GM13977 (cell line): ENCODE measurements at places on chromosomes 5 and 9.
A peak's percentile ranks its signal among the peaks of the same experiment; 100 is the strongest.

- DNase-seq = no peak
Measured at GRCh38 chr5:144141585-144141984, 28.9 kb downstream of the YIPF5 start.

GRCh38 chr9:16398691-16399090, 471.8 kb downstream of the BNC2 start:
- no peak for DNase-seq

DNA sequence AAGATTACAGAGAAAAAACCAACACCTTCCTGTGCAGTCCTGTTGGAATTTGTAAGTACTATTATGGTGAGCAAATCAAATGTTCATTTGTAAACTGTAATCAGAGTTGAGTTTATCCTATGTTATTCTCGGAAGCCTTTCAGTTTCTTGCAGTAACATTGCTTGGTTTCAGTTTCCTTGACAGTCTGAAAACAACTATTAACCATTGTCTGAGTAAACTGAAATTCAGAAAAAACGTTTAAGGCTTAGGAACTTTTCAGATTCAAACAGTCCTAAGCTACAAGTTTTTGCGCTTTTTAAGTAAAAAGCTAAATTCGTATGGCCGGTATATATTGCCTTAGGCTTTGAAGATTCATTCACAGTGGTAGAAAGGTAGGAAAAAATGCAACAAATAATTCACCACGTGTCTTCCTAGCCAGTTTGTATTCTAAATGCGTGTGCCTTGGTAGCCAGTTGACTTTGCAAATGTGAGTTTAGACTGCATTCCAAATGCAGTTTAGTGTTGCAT, 2.5 kb downstream of the GPBP1 start:
- peak; percentile 31 for DNase-seq

- no peak for DNase-seq
Measured at GRCh38 chr5:178376921-178377582, 144.4 kb upstream of the PHYKPL start.

GRCh38 chr9:86706391-86706790, 240.9 kb downstream of the GAS1 start:
- no peak for DNase-seq

DNA sequence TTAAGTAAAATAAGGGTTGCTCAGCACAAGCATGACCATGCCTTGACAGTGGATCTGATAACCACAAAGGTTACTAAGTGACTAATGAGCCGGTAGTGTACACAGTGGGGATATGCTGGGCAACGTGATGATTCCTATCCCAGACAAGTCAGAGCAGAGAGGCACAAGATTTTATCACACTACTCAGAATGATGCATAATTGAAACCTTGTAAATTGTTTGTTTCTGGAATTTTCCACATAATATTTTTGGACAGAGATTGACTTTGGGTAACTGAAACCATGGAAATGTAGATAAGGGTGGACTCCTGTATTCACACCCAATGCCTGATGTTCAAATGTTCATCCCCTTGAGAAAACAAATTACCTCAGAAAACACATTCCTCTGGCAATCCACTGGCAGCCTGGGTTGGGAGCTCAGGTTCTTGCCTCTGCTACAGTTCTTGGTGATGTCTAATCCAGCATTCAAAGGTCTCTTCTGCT, 16.2 kb upstream of the ERAP1 start:
- no peak for DNase-seq

GRCh38 chr5:133409210-133409674, 203.1 kb downstream of the FSTL4 start:
- DNase-seq = no peak

- DNase-seq = no peak
Measured at GRCh38 chr9:136629001-136629878, 33.5 kb upstream of the EGFL7 start.

- no peak for DNase-seq
Measured at GRCh38 chr9:71680189-71680980, 87.9 kb downstream of the CEMIP2 start.

- no peak for DNase-seq
Measured at GRCh38 chr5:13551645-13552044, 392.8 kb downstream of the DNAH5 start.

DNA sequence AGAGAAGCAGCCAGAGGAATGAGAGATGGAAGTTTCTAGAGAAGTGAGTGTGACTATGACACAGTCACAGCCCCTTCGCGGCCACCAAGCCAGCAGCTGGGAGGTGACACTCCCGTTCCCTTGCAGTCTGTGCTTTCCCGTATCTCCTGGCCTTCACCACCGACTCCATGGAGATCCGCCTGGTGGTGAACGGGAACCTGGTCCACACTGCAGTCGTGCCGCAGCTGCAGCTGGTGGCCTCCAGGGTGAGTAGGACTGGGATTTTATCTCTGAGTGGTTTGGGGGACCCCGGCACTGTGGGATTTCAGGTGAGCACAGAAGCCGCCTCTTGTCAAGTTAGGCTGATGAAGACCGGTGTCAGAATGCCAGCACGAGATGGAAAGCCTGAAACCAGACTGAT, 12.1 kb upstream of the SLC2A8 start:
- DNase-seq = no peak

DNA sequence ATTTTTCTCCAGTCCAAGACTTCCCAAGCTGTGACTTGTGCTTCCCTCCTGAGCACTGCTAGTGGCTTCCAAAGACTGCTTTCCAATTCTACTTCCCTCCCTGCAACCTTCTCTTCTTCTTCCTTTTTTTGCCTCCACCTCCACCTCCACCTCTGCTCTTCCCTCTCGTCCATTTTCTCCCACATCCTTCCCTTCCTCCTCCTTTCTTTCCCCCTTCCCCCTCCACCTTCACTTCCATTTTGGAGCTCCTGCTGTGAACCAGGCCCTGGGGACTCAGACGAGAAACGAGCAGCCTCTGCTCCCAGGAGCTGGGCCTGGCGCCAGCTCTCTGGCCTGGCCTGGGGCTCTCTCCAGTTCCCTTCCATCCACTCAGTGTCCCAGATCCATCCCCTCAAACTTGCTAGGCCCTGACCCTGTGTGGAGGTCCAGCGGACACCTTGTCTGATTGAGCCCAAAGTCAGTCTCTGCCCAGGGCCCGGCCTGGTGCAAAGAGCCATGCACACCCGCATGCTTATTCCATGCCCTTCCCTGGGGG, 5.6 kb downstream of the GADD45G start:
- no peak for DNase-seq

DNA sequence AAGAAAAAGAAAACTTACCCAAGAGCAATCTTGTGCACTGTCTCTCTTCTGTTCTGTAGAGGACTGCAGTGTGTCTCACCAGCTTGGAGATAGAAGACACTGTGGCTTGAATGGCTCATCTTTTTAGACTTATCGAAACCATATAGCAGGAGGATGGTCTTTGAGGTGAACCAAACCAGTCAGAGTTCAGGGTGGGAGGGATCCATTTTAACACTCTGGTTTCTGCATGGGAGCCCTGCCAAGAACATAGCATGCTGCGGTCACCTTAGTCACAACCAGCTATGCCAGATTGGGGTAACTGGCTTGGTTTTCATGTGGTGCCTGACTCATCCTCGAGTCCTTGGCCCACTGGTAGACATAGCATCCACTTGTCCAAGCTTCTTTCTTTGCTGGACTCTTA, 135.1 kb downstream of the PAPPA start:
- no peak for DNase-seq

- DNase-seq = peak; percentile 73
Measured at GRCh38 chr5:15003511-15003920, 131.9 kb upstream of the ANKH start.

- no peak for DNase-seq
Measured at GRCh38 chr5:172417983-172418630, 36.2 kb downstream of the SH3PXD2B start.

DNA sequence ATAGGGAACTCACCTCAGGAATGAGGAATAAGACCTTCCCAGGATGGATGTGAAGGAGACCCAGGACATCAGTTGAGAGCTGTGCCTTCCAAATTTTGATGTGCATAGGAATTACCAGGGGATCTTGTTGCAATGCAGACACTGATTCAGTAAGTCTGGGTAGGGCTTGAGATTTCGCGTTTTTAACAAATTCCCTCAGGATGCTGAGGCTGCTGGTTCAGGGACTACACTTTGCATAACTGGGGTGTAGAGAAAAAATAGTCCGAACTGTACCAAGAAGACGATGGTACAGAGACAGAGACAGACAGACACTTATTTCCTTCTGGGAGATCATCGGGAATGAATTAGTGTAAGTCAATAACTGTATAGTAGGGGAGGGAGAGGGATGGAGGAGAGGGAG, 82.3 kb upstream of the FREM1 start:
- DNase-seq = no peak

GRCh38 chr9:127640908-127641545, 28.9 kb downstream of the STXBP1 start:
- no peak for DNase-seq

- DNase-seq = no peak
Measured at GRCh38 chr9:113042884-113043657, 13.5 kb downstream of the ZFP37 start.

- no peak for DNase-seq
Measured at GRCh38 chr5:138439477-138440158, 761 bp downstream of the REEP2 start.
